ENCODE measurements at places on chromosomes 1 and 21. TPM values are rescaled to one million over a fixed set of nuclear protein-coding genes. Genes with fewer than 3 reads are reported as not detected.

- peaks cover 28% of the 10 kb centered on the region for H3K4me1 ChIP-seq
- no peaks in the 10 kb centered on the region for H3K27me3 ChIP-seq
- peak overlapping the region; percentile 15 for H3K4me3 ChIP-seq
- peak; percentile 98 for DNase-seq
- no peaks in the 10 kb centered on the region for H3K36me3 ChIP-seq
These were observed 32.0 kb upstream of the ATP5PO start for GRCh38 chr21:33947451-33948095.

DNA sequence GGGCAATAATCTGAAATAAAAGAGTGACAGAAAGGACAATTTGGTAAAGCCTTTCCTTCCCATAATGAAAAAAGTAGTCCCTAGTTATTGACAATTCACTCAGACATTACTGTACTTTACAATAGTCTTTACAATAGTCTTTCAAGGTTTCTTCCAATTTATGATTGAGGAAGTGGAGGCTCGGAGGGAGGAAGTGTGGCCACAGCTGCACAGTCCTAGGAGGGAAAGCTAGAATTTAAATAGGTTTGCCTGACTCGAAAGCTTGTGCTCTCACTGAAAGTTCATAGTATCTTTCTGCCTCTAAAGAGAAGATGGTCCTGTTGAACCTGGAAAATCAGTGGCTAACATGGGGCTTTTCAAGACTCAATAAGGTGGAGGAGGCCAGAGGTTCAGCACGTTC is 203.2 kb downstream of the SDCCAG8 start:
- H3K27me3 ChIP-seq = no peaks in the 10 kb centered on the region
- H3K27ac ChIP-seq = no peak overlapping the region
- no peak for DNase-seq
- no peak overlapping the region for H3K4me3 ChIP-seq
- no peaks in the 10 kb centered on the region for H3K4me1 ChIP-seq

TFAP2E gene
- 6.4 TPM for total RNA-seq

DNA sequence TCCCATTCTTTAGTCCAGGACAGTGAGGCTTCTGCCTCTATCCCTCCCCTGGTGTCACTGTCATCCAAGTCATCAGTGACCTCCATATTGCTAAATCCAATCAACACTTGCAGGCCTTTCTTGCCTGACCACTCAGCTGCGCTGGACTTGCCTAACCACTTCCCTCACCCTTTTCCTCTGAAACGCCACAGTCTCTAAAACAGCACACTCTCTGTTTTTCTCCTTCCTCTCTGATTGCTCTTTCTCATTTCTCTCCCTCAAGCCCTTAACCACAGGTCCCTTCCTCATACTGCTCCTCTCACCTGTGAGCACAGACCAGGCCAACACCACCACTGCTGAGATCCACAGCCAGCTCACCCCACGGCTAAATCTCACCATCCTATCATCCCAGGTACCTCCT is 17.5 kb downstream of the TAL1 start:
- DNase-seq = no peak
- no peaks in the 10 kb centered on the region for H3K4me1 ChIP-seq
- no peaks in the 10 kb centered on the region for H3K27me3 ChIP-seq
- H3K27ac ChIP-seq = no peak overlapping the region
- H3K36me3 ChIP-seq = no peaks in the 10 kb centered on the region

GRCh38 chr1:165257969-165258459 is 98.5 kb downstream of the LMX1A start:
- no peaks in the 10 kb centered on the region for H3K27me3 ChIP-seq
- H3K36me3 ChIP-seq = no peaks in the 10 kb centered on the region
- no peaks in the 10 kb centered on the region for H3K4me1 ChIP-seq
- H3K4me3 ChIP-seq = no peak overlapping the region
- DNase-seq = no peak

Data from vagina (tissue), 2 donors.